ENCODE measurements at places on chromosomes 2 and 18.
A peak's percentile ranks its signal among the peaks of the same experiment; 100 is the strongest.

DNA sequence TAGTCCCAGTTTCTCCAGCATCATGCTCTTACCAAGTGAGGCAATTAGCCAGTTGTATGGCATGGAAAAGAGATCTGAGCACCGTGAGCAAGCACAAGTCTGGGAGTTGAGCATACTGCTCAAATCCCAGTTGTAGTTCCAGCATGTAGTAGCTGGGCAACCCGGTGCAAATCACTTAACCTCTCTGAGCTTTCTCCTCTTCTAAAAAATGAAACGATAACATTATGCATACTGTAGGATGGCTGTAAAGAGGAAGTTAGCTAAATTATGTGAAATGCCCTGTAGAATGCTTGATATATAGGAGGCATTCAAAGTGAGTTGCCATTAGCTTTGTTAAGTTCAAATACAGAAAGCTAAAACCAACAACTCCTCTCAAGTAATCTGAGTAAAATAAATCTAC lies 164.0 kb upstream of the ZEB2 start:
- DNase-seq, result no peak

DNA sequence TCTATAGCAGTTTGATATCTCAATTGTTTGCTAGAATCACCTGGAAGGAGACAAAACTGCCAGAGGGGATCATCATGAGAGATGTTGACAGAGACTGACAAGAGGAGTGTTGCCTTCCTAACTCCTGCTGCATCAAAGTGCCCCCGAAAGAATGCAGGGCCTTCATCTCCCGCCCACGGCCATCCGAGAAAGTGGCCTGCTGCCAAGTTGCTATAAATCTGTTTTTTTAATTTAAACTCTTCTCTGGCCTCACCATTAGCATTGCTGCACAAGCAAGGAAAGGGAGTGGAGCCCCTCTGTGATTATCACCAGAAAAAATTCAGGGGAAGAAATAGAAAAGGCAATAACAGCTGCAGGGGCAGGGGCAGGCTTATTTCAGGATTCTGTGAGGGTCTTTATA lies 238.1 kb upstream of the EPHA4 start:
- no peak for DNase-seq

GRCh38 chr2:10169053-10169578 lies 46.6 kb downstream of the RRM2 start:
- DNase-seq, result no peak

- peak; percentile 84 for DNase-seq
Measured at GRCh38 chr2:96260387-96261260, 5.2 kb downstream of the TMEM127 start.
